ENCODE measurements at places on chromosomes 3 and 15. TPM values are rescaled to one million over a fixed set of nuclear protein-coding genes. Genes with fewer than 3 reads are reported as not detected.

Gene FBXL22
- 0.78 TPM for total RNA-seq

GRCh38 chr15:94844198-94844537 is 612.8 kb downstream of the MCTP2 start:
- DNase-seq: no peak

Gene ZBED2
- total RNA-seq: not detected

GRCh38 chr3:180918542-180918941 is 6.1 kb downstream of the FXR1 start:
- DNase-seq: no peak

GRCh38 chr15:90583471-90584252 is 53.9 kb downstream of the CRTC3 start:
- no peak for DNase-seq

GRCh38 chr15:64426845-64427465 is 33.4 kb upstream of the ZNF609 start:
- DNase-seq: no peak

Gene RNU6-1
- not detected for total RNA-seq

Measured in adrenal gland (tissue), 19 donors.